ENCODE measurements at places on chromosomes 13 and 19. TPM values are rescaled to one million over a fixed set of nuclear protein-coding genes. Genes with fewer than 3 reads are reported as not detected.

PLIN4 gene
- 0.59 TPM for total RNA-seq

KIR3DL1 gene
- not detected for total RNA-seq

ZNF90 gene
- total RNA-seq: not detected

SLITRK6 gene
- 0.21 TPM for total RNA-seq

HNRNPL gene
- total RNA-seq: 352 TPM

LPAR6 gene
- 0.18 TPM for total RNA-seq

LILRA1 gene
- total RNA-seq: not detected
